ENCODE measurements at places on chromosomes 4 and X. TPM values are rescaled to one million over a fixed set of nuclear protein-coding genes. Genes with fewer than 3 reads are reported as not detected.

DNA sequence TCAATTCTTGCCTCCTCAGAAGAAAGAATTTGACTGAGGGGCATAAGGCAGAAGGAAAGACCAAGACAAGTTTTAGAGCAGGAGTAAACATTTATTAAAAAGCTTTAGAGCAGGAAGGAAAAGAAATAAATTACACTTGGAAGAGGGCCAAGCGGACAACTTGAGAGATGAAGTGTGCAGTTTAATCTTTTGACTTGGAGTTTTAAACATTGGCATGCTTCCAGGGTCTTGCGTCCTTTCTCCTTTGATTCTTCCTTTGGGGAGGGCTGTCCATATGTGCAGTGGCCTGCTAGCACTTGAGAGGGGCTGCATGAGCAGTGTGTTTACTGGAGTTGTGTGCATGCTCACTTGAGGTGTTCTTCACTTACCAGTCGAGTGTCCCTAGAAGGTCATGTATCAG lies 275.8 kb upstream of the IL1RAPL1 start:
- no peak for DNase-seq

GRCh38 chr4:6425336-6425735 lies 47.1 kb downstream of the PPP2R2C start:
- no peak for DNase-seq

Gene TMEM35A
- 4.7 TPM for total RNA-seq

Gene AKAP14
- total RNA-seq, result not detected

Gene FAM149A
- total RNA-seq, result 18.5 TPM

Gene ARMCX6
- 5.1 TPM for total RNA-seq

Gene ADH1A
- total RNA-seq, result not detected

Gene CXCL3
- total RNA-seq, result 2.5 TPM

- DNase-seq, result no peak
Observed at GRCh38 chr4:2963966-2964471, 648 bp downstream of the GRK4 start.

Gene DCHS2
- total RNA-seq, result 19.1 TPM

GRCh38 chr4:181956512-181956911 lies 286.7 kb upstream of the TENM3 start:
- no peak for DNase-seq

Gene IRS4
- total RNA-seq, result 3.6 TPM

- no peak for DNase-seq
Observed at GRCh38 chr4:5823542-5824211, 69.2 kb downstream of the CRMP1 start.

DNA sequence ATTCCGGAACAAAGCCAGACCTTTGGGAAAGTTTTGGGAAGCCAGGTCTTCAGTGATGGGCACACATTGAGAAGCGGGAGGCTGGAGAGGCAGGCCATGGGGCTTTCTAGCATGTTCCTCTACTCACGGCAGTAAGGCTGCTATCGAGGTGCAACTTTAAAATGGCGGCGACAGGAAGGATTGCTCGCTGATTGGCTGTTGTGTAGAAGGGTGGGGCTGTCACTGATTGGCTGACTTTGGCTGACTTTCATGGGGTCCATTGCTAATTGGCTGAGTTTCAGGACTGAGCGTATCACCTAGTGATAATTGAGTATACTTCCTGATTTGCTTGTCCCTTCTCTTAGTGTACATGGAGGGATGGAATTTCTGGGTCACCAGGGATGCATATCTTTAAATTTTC lies 19.7 kb upstream of the GLOD5 start:
- no peak for DNase-seq

GRCh38 chr4:2250357-2251072 lies 8.6 kb upstream of the HAUS3 start:
- no peak for DNase-seq

Gene PHOX2B
- total RNA-seq, result not detected

DNA sequence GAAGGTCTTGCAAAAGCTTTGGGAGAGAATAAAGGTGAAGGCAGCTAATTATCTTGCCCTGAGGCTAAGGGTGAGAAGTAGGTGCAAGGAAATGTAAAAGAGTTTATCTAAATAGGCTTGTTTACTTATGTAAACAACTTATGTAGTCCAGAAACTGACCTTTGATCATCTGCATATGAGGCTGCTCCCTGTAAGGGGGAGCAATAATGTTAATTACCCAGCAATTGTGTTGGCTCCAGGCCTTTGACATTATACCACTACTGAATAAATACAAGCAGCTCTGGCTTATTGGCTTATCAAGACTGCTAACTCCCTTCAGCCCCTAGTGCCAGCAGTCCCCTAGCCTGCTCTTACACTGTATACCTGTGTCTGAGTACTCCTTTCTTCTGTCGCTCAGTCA lies 303.7 kb upstream of the GNPDA2 start:
- DNase-seq, result no peak

Gene SPATA4
- not detected for total RNA-seq

Gene SUPT20HL2
- total RNA-seq, result not detected

DNA sequence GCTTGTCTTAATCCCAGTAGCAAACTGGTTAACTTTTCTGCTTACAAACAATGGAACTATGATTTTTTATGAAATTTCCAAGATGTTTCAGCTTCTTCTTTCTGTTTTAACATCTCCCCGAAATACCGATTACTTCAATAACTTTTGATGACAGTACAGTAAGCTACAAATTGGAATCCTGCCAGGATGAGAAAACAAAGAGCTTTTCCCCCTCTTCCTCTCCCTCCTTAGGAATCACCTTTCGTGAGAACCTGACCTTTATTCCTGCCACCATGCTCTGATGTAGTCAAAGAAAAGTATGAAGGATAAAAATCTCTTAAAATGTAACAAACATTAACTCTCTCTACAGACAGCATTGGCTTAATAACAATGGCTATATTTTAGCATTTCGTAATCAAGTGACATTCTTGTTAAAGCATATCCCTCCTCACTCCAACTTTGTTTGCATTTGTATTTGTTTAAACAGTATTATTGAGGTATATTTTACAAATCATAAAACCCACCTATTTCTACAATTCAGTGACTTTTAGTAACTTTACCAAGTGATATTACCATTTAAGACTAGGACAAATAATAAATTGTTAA lies 148.7 kb upstream of the NAP1L5 start:
- no peak for DNase-seq

DNA sequence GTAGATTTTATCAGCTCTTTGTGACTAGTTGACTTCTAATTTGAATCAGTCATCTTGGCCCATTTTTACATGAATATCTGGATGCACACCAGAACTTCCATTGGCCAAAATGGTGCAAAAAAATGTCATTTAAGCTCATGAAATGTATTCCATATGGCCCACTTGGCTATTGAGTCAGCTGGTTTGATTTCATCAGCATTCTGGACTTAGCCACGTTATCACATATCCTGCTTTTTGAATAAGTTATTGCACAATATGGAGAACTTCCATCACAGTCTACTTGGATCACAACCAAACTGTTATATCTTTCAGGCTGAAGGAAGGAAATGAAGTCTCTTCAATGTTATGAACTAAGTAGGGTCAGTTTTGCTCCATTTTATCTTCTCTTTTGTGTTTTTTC lies 640.6 kb downstream of the PCDH7 start:
- DNase-seq, result no peak

All from uterus (tissue), 4 donors.